ENCODE measurements at places on chromosomes 16 and 17.

DNA sequence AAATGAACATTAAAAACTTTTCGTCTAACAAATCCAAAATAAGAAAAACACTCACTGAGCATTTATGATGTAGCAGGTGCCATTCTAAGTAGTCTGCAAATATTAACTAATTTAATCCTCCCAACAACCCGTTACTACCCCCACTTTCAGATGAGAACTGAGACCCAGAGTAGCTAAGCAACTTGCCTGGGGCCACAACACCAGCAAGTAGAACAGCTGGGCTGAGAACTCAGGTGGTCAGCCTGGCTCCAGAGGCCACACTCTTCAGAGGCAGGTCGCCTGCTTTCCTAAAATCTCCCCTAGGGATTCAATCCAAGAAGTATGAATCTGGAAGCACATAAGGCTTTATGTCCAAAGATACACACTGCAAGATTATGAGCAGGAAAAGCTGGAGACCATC, 6.2 kb downstream of the MBTPS1 start:
- DNase-seq = no peak

DNA sequence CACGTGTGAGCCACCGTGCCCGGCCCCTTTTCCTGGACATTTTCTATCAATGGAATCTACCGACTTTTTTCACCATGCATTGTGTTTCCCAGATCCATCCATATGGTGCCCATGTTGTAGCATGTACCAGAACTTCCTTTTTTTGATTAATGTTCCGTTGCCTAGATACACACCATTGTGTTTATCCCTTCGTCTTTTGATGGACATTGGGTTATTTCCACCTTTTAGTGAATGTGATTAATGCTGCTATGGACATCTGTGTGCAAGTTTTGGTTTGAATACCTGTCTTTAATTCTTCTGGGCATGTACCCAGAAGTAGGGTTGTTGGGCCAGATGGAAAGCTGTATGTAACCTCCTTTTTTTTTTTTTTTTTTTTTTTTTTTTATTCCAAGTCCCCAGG, 79.8 kb downstream of the NT5M start:
- DNase-seq = no peak

DNA sequence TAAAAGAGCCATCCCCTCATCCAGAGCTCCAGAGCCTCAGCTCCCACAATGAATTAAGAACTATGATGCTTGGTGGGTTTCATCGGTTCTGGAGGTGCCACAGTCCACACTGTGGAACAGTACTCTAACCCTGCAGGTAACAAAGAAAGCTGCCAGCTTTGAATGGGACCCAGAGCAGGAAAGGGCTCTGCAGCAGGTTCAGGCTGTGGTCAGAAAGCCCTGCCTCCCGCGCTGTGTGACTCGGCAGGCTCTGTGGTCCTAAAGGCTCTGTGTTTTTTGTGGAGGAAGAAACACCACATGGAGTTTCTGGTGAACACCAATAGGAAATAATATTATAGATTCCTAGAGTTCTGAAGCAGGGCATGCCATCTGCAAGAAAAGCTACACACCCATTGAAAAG, 32.5 kb downstream of the MRPS23 start:
- DNase-seq = no peak

- no peak for DNase-seq
These were observed 9.4 kb downstream of the THRA start for GRCh38 chr17:40072040-40072734.

GRCh38 chr17:21250854-21251253, 2.4 kb downstream of the NATD1 start:
- no peak for DNase-seq

DNA sequence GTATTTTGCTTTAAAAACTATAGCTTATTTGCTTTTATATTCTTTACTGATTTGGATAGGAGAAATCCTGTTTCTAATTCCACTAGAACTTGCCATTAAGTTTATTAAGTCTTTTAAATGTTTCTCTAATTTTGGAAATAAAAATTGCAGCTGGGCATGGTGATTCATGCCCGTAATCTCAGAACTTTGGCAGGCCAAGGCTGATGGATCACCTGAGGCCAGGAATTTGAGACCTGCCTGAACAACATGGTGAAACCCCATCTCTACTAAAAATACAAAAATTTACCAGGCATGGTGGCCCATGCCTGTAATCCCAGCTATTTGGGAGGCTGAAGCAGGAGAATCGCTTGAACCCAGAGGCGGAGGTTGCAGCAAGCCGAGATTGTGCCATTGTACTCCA, 30.7 kb downstream of the DNAH17 start:
- no peak for DNase-seq

GRCh38 chr16:84283314-84284153, 11.1 kb upstream of the WFDC1 start:
- DNase-seq = no peak

- DNase-seq = no peak
These were observed 121.0 kb downstream of the PARN start for GRCh38 chr16:14509055-14509454.

- no peak for DNase-seq
These were observed 27.2 kb downstream of the ABCC3 start for GRCh38 chr17:50661795-50662391.

GRCh38 chr16:57815987-57816745, 13.9 kb upstream of the KIFC3 start:
- DNase-seq = no peak

DNA sequence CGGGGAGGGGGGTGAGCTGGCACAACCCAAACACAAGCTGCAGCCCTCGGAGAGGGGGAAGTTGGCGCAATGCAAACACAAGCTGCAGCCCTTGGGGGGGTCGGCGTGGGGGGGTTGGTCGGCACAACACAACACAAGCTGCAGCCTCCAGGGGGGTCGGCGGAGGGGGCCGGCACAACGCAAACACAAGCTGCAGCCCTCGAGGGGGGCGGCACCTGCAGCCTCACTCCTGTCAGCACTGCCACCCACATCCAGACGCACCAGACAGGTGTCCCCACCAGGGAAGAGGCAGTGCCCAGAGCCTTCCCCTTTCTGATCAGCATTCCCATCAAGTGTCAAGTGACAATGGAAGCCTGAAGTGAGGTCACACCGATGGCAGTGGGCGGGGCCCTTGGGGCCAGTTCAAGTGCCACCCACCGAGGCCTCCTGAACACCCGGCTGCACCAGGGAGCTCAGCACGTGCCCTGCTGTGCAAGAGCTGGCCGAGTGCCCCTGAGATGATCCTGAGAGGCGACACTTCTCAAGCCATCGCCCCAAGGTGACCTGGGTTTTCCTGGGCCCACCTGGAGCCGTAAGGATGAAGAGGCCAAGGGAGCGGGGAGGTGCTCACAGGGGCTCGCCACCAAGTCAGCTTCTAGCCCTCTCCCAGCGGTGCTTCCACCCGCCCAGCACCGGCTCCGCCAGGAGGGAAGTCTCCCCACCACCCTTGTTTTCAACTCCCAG, 59.3 kb downstream of the KLHDC4 start:
- no peak for DNase-seq

- no peak for DNase-seq
These were observed 670 bp upstream of the ZNF652 start for GRCh38 chr17:49362723-49363117.

DNA sequence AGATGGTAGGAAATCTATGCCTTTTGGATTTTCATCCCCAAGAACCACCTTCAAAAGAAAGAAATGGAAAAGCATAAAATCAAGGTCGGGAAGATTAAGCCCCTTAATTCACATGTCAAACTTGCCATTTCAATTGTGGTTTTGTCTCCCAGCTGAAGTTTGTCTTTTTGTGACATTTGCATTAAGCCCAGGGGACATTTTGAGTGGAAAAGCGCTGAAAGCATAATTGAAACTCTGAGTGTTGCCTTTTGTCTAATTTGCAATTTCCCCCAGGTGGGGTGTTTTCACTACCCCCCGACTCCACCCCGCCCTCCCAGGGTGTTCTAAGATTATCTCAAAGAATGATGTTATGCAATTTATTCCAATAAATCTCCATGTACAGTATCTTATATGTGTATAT, 396.2 kb downstream of the CDH13 start:
- DNase-seq = no peak

DNA sequence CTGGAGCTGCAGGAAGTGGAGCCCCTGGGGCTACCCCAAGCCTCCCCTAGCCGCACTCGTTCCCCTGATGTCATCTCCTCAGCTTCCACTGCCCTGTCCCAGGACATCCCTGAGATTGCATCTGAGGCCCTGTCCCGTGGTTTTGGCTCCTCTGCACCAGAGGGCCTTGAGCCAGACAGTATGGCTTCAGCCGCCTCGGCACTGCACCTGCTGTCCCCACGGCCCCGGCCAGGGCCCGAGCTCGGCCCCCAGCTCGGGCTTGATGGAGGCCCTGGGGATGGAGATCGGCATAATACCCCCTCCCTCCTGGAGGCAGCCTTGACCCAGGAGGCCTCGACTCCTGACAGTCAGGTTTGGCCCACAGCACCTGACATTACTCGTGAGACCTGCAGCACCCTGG, 4.1 kb upstream of the NRN1L start:
- DNase-seq = no peak

- DNase-seq = no peak
These were observed 10.3 kb downstream of the CTU2 start for GRCh38 chr16:88716601-88717001.

- DNase-seq = no peak
These were observed 9.1 kb downstream of the ATP6V0D1 start for GRCh38 chr16:67471758-67472384.

DNA sequence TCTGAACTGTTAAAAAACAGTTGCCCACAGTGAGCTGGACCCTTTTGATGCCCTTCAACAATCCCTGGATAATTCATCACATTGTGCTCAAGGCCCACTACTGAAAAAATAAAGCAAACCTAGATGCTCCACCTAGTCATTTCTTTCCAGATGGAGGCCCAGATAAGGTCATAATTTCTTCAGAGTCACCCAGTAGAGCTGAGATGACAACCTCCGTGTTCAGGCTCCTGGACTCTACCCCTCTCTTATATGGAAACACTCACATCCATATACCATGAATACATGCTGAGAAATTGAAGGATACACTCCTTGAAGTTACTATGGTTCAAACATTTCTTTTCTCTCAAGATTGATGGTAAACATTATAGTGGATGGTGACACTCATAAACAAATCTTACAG, 2.7 kb upstream of the ABCA3 start:
- DNase-seq = no peak

DNA sequence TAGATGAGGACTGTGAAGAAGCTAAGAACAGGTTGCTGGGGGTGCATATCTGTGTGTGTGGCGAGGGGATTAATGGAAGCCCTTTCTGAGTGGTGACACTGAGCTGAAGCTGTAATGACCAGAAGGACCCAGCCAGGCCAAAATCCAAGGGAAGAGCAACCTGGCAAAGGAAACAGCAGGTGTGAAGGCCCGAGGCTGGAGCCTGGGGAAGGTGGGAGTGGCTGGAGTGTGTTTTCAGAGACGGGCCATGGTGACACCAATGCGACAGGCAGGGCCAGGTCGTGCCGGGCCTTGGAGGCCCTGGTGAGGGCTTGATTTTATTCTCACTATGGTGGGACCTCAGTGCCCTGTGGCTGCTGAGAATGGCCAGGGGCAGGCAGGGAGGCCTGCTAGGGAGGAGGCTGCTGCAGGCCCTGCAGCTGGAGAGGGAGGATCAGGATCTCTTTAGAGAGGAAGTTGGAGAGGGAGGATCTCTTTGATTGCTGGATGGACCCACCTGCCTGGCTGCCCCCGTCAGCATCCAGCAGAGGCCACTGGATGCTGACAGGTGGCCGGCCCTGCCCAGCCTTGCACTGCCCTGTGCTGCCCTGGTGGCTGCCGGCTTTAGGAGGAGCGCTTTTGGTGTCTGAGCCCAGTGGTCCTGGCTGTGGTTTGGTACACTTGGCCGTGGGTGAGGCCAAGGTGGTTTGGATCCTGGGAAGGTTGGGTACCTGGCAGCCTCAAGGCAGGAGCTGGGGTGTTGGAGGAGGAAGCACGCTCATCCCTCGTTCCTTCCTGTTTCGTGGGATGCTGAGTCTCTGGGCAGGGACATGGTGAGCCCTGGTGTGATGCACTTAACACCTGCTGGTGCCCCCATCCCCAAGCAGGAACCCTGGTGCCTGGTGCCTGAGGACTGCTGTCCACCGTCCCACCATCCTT, 188.3 kb downstream of the SEC14L1 start:
- no peak for DNase-seq

DNA sequence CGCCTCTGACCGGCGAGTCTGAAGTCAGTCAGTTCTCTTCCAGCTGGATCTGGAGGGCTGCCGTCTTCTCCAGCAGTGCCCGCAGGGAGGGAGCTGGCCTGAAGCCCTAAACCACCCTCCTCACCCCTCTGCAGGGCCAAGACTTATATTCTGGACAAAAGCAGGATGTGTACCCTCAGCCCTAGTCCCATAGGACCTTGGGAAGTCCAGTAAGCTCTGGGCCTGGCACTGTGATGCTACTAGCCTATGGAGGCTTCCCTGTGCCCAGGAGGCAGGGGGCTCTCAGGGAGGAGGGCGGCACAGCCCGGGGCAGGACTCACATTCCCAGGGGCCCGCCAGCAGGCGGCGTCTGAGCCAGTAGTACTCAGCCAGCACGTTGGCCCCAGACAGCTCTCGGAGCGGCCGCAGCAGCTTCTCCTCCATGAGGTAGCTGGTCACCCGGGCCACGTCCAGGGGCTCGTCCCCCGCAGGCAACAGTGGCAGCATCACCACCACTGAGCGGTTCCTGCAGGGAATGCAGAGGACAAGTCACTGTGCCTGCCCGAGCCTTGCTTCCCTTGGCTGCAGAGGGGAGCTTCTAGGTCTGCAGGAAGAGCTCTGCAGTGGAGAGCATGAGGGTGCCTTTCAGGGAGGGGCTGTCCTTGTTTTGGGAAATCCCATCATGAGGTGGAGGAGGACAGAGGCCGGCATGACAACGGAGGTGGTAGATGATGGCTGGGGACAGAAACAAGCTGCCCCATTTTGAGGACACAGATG, 41.7 kb downstream of the RMI2 start:
- peak; percentile 49 for DNase-seq

GRCh38 chr17:76146053-76146851, 5.2 kb upstream of the FOXJ1 start:
- no peak for DNase-seq

- no peak for DNase-seq
These were observed 21.5 kb downstream of the MBTD1 start for GRCh38 chr17:51238255-51238887.

All from GM12891 (cell line).